Motor neuron (in vitro differentiated cells): ENCODE measurements at places on chromosomes 12 and 14. TPM values are rescaled to one million over a fixed set of nuclear protein-coding genes. Genes with fewer than 3 reads are reported as not detected.
A peak's percentile ranks its signal among the peaks of the same experiment; 100 is the strongest.

Gene OAS3
- 0.05 and 0.31 TPM in 2 replicates for total RNA-seq

Gene CAPZA3
- not detected in 2 replicates for total RNA-seq

Gene GPX2
- 0.23 and 0.92 TPM in 2 replicates for total RNA-seq

Gene ITFG2
- total RNA-seq, result 14.9 and 17.9 TPM in 2 replicates

- no peak for ATAC-seq
Observed at GRCh38 chr14:28163897-28164296, 602.7 kb upstream of the FOXG1 start.

DNA sequence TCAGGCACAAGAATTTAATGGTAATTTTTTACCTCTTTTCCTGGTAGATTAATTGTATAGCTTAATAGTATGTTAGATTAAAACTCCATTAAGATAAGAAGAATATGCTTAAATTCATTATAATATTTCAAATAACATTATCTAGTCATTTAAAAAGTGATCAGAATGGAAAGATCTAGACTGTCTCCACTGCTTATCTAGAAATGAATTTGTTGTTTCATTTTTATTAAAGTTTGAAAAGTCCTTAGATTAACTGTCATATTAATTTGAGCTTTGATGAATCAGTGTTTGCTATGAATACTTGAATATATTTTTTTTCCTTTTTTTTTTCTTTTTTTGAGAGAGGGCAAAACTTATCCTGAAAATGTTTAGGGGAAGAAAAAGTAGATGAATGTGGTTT, 236.6 kb upstream of the NPAS3 start:
- ATAC-seq, result no peak

- no peak for ATAC-seq
Observed at GRCh38 chr12:49949866-49950265, 671 bp upstream of the AQP2 start.

DNA sequence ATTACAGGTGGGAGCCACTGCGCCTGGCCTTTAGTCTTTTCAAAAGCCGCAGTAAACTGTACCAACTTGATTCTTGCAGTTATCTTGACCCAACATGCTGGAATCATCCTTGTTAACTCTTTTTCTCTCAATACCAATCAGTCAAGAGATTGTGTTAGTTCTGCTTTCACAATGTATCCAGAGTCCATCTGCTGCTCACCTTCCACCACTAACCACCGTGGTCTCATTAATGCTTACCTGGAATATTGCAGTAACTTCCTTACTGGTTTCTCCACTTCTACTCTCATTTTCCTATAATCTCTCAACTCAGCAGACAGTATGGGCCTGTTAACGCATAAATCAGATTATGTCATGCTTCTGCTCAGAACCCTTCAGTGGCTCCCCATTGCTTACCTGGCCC, 62.2 kb downstream of the VEZT start:
- ATAC-seq, result no peak

DNA sequence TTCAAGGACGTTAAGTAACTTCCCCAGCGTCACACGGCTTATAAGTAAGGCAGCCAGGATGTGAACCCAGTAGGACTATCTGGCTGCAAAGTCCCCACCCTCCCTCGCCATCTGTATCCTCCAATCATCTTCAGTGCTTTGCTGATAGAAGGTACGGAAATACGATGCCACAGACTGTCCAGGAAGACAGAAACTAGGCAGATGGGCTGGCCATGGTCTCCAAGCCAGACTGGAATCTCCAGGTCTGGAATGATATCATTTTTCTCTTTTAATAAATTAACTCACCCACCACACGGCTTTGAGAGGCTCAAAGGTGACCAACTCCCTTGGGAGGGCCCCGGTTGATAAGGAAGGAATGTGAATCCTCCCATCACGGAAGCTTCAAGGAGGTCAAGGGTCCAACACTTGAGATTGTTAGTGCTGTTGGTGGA, 16.3 kb upstream of the BDKRB1 start:
- no peak for ATAC-seq

DNA sequence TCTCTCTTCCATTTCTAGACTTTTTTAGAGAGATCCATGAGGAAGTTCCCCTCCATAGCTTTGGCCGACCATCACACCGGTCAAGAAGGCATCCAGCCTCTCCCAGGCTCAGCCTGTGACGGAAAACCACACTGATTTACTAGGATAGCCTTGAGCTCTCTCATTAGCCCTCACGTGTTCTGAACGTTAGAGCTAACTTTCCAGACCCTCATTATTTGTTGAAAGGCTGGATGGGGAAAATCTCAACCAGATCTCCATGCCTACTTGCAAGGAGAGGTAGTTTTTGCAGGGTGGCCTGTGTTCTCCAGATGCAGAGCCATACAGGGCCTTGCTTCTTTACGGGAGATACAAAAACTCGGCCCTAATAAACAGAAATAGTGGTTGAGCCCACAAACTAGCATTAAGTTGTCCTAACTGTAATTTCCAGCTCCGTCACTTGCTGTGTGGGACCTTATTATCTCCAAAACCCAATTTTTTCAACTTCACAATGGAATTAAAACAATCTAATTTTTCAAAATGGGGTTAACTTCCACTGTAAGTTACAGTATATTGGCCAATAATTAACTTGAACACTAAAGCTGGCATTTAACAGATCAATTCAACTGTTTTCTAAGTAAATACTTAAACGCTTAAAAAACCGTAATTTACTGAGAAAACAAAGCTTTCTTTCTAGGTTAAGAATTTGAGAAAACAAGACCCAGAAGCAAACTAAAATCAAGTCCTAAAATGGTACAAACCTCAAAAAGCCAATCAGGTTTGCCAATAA, 65.3 kb downstream of the KLHL28 start:
- no peak for ATAC-seq

DNA sequence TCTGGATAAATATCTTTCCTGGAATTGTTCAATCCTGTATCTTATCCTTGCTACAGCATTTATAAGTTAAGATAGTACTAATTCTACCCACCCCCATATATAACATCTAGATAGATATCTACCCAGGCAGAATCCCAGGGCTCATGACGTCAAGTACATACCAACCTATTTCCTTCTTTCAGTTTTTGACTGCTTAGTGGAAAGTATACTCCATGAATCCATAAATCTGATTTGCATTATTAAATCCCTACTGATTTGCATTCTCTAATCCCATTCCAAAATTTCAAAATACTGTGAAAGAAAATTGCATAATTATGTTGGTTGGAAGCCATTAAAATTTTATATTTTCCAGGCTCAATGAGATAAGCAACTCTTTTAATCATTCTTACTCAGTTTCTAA, 111.7 kb downstream of the KITLG start:
- peak; percentile 29 for ATAC-seq

GRCh38 chr12:89698607-89699006, 10.0 kb downstream of the ATP2B1 start:
- no peak for ATAC-seq

DNA sequence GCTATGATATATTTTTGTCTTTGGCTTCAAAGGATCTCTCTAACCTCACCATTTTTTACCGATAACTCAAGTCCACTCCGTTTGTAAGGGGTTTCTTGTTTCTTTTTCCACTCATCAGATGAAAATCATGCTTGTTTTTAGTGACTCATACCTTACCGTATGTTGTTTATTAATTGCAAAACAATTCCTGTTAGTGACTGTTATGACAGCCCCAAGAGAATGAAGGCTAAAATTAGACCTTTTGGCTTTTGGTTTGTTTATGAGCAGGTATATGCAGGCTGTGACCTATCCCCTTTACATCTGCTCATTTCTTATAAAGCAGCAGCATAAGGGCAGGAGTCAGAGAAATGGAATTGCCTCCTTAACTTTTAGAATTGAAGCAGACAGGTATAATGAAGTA, 319.8 kb downstream of the CEP128 start:
- ATAC-seq, result no peak
